ENCODE measurements at places on chromosomes 7 and 10.
A peak's percentile ranks its signal among the peaks of the same experiment; 100 is the strongest.

- DNase-seq = no peak
Observed at GRCh38 chr10:127283576-127283975, 87.2 kb upstream of the INSYN2A start.

GRCh38 chr7:83934118-83934734 is 260.4 kb downstream of the SEMA3A start:
- DNase-seq = peak; percentile 5

GRCh38 chr10:3408603-3409365 is 236.2 kb upstream of the PITRM1 start:
- DNase-seq = no peak

GRCh38 chr10:20486791-20487190 is 410.3 kb downstream of the NEBL start:
- DNase-seq = no peak

DNA sequence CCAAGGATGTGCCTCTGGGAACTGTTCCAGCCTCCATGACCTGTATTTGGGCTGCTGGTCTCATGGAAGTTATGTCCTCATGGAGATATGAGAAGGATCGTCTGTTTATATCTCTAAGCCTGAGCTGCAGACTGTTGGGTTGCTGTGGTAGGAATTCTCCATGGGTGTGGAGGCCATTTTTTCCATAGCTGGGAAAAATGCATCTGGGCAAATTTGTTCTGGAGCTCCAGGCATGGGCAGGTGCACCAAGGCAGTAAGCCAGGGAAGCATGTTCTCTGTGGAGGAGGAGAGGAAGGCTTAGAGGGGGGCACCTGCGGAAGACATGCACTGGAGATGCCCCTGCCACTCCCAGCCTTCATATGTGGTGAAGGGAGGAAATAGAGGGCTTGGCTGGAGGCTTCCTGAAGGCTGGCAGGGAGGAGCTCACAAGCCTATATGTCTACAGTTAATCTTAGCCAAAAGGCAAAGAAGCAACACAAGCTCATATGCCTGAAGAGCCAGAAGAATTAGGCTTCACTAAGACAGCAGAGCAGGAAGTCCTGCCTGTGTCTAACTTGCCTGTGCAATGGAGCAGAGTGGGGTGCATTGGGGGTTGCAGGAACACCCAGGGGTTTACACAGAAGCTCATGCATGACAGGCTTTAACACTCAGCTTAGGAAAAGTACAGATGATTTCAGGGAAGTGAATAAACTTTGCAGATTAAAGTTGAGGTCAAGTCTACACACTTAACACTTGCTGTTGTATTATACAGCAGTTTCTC is 35.1 kb upstream of the CXCL12 start:
- no peak for DNase-seq

- DNase-seq = no peak
Observed at GRCh38 chr7:139089118-139089517, 20.4 kb downstream of the ZC3HAV1 start.

DNA sequence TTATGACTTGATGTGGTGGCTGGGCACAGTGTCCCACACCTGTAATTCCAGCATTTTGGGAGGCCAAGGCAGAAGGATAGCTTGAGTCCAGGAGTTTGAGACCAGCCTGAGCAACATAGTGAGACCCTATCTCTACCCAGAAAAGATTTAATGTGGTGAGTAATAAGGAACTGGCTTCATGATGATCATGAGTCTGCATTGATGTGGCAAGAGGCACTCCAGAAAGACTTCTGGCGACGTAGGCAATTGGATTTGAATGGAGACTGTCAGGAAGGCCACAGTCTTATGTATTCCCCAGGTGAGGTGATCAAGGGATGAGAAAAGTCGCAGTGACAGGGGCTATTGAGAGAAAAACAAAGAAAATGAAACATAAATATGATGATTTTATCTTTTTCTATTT is 138.0 kb downstream of the CACNB2 start:
- no peak for DNase-seq
